ENCODE measurements at places on chromosomes 6 and 20.

- no peak for DNase-seq
Measured at GRCh38 chr6:134170844-134171243, 118.4 kb upstream of the SLC2A12 start.

DNA sequence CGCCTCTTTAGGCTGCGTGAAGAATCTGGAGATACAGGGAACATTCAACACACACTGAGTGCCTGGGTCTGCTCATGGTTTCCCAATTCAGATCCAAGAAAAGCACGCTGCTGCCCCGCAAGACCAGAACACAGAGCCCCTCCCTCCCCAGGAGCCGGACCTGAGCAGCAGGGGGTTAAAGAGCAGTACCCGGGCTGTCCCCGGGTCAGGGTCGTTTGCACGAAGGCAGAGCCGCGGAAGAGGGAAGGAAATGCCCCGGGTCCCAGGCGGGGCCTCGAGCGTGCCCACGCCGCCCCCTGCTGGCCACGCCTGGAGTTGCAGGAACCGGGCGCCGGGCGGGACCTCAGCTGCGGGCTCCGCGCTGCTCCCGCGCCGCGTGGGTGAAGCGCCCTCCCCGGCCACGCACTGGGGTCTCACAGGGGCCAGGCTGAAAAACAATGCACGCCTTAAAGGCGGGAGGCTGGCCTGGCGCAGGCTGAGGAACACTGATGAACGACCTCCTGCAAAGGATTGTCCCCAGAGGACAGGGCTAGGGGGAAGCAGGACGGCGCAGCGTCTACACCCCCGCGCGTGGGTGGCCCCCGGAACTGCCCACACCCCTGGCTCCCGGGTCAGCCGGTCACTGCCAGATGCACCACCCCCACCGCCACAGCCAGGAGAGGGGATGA lies 48.9 kb downstream of the ANKRD60 start:
- DNase-seq = peak; percentile 65

- no peak for DNase-seq
Measured at GRCh38 chr6:36912030-36912454, 26.3 kb downstream of the C6orf89 start.

DNA sequence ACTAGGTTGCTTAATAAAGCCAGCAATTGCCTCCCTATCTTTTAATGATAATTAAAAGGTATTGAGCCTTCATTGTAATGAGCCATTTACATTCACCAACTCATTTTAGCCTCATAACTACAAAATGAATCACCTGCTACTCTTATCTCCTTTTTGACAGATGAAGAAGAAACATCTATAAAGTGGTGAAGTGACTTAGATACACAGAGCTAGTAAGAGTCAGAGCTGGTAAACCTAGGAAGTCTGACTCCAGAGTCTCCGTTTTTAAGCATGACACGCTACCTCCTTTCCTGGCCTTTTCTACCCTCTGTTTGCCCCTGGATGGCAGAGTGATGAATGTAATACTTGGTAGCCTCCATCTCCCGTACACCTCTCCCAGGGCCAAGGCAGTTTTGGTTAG lies 93.5 kb downstream of the SPTLC3 start:
- DNase-seq = no peak

GRCh38 chr6:134902074-134902861 lies 47.6 kb downstream of the ALDH8A1 start:
- DNase-seq = no peak

DNA sequence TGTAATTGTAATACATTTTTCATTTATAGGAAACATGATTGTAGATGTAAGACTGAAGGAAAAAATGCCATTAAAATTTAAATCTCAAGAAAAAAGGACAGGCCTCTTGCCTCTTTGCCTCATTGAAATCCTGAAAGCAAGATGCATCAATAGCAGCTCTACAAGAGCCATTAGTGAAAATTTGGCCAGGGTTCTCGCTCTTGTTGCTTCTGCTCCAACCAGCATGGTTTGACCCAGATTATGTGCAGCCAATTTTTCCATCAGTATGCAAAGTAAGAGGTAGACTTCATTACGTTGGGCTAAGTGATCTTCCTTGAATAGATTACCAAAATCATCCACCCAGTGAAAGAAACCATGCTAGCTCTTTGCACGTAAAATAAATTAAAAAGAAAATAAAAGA lies 106.6 kb downstream of the SGK1 start:
- no peak for DNase-seq

- DNase-seq = no peak
Measured at GRCh38 chr6:144413418-144413817, 128.3 kb downstream of the UTRN start.

- DNase-seq = no peak
Measured at GRCh38 chr20:31803552-31804291, 15.4 kb upstream of the MYLK2 start.

DNA sequence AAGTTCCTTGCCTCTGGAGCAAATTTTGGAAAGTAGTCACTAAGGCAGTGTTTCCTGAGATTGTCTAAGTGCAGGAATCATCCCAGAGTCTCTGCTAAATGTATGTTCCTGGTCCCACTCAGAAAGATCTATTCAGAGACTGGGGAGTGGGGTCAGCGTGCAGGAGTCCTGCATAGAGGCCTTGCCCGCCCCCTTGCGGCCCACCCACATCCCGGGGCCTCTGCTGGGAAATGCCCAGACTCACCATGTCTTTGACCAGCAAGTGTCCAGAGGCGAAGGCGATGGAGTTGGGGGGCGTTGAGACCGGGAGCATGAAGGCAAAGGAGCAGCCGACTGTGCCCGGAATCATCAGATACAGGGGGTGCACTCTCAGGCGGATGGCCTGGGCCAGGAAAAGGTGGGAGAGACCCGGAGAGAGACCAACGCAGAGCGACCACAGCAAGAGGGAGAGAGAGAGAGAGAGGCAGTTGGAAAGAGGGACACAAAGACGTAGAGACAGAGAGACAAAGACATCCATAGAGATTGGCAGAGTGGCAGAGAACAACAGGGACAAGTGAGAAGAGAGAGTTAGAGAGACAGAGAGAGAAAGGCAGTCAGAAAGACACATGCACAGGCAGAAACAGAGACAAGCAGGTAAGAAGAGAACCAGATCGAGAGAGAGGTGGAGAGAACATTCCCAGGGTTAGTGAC lies 12.9 kb upstream of the OCSTAMP start:
- DNase-seq = no peak

GRCh38 chr6:118935331-118935668 lies 341 bp upstream of the MCM9 start:
- no peak for DNase-seq
